T-helper 22 cell (primary cell): ENCODE measurements at places on chromosomes 6 and 20.

DNA sequence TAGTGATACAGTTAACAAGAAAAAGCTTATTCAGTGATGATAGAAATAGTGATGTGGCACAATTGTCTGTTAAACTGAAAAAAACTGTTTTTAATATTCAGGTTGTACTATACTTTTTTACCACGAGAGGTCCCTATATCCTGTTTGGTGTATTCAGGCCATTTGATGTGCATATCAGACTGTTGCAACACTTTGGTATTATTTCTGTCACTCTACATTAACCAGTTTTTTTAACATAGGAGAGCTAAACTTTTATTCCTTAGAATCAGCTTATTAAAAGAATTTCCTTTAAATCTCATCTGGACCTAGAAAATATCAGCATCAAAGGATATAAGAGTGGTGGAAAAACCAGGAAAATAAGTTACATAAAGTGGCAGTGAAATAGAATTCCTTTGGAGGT, 36.8 kb downstream of the TSPYL4 start:
- DNase-seq, result no peak

DNA sequence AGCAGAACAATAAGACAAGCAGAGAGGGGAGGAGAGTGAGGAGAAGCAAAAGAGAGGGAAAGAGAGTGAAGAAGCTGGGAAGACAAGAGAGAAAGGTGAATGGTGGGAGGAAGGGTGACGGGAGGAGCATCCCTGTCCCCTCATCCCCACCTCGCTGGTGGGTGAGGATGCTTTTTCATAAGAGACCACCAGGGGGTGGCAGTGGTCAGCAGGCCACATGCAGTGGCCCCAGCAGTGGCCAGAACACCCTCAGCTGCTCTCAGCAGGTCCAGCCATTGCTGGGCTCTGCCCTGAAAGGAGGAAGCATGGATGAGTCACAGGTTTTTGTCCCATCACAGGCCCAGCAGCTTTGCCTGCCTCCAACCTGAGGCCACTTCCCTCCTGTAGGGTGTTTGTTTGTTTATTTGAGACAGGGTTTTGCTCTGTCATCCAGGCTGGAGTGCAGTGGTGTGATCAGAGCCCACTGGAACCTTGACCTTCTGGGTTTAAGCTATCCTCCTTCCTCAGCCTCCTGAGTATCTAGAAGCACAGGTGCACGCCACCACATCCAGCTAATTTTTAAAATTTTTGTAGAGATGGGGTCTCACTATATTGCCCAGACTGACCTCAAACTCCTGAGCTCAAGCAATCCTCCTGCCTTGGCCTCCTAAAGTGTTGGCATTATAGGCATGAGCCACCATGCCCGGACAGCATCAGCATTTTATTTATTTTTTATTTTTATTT, 24.0 kb downstream of the FGD2 start:
- no peak for DNase-seq

GRCh38 chr6:63537201-63537958, 34.9 kb upstream of the LOC128125822 start:
- no peak for DNase-seq

DNA sequence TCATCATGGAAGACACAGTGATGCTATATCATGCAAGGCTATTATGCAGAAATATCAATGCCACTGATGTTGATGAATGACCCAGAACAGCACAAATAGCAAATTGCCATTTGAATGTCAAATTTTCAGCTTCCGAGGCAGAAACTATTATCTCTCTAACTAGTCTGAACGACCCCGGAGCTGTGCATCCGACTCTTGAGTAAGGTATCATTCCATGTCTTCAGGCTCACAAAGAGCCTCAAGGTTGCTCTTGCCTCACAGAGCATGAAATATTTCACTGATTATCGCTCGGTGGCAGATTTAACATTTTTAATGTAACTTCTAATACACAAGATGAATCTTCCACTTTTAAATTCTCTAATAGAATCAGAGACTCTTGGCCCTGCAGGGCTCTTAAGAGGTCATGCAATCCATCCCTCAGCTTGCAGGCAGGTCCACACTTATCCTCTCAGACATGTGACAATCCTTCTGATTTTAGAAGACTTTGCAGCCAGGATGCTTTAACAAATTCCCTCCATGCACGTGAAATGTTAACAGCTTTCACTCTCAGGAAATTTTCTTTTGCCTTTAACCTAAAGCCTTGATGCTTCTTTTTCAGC, 221.0 kb downstream of the FRK start:
- DNase-seq, result no peak

GRCh38 chr6:170287371-170287876, 3.5 kb downstream of the DLL1 start:
- no peak for DNase-seq

- no peak for DNase-seq
These were observed 4.5 kb downstream of the HINT3 start for GRCh38 chr6:125961117-125961516.

DNA sequence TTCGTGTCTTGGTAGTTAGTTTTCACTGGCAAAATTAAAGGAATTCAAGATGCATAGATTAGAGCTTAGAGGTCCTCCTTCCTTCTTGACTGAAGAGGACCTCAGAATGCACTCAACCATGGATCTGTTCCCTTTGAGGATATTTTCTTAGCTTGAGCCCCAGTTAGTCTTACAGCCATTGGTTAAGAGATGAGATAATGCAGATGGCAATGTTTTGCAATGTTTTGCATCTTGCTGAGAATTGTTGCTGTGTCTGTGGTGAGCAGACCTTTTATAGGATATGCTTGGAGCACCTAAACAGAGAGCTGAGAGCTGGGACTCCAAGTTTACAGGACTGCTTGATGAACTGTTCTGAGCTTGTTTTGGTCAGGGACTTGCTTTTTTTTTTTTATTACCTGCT, 107.5 kb downstream of the TMEM170B start:
- DNase-seq, result no peak

GRCh38 chr6:155432293-155432692, 23.3 kb downstream of the NOX3 start:
- DNase-seq, result no peak

DNA sequence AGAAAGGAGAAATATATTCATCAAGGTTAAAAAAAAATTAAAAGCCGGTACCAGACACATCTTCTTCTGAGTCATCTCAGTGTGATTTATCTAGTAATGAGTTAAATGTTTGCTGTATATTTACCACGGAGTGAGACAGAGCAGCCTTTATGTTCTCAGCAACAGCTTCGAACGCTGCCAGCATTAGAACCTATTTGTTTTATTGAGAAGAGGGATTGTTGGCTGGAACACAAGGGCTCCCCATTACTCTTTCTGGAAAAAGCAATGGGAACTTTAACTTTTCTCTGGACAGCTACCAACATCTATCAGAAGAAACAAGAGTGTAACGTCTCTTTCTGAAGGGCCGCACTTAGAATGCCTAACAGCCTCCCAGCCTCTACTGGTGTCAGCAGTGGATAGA, 105.3 kb upstream of the TAB2 start:
- no peak for DNase-seq

- DNase-seq, result no peak
These were observed 44.9 kb downstream of the TPD52L1 start for GRCh38 chr6:125198398-125198937.

DNA sequence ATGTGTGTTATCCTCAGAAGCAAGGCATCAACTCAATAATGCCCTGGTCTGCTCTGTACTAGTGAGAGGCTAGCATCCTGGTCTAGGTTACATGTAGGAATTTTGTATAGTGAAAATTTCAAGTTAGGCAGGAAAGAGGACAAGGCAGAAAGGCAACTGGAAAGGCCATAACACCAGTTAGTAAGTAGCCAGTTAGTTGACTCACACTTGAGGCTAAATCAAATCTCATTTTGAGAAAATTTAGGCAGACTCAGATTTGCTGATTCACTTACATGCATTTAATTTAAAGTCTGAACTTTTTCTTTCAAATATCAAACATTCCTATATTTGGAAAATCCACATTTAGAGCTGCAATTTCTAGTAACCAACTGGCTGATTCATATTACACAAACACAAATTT, 184.5 kb upstream of the TCF21 start:
- no peak for DNase-seq

GRCh38 chr20:50628332-50628731, 63.0 kb downstream of the RIPOR3 start:
- DNase-seq, result no peak

DNA sequence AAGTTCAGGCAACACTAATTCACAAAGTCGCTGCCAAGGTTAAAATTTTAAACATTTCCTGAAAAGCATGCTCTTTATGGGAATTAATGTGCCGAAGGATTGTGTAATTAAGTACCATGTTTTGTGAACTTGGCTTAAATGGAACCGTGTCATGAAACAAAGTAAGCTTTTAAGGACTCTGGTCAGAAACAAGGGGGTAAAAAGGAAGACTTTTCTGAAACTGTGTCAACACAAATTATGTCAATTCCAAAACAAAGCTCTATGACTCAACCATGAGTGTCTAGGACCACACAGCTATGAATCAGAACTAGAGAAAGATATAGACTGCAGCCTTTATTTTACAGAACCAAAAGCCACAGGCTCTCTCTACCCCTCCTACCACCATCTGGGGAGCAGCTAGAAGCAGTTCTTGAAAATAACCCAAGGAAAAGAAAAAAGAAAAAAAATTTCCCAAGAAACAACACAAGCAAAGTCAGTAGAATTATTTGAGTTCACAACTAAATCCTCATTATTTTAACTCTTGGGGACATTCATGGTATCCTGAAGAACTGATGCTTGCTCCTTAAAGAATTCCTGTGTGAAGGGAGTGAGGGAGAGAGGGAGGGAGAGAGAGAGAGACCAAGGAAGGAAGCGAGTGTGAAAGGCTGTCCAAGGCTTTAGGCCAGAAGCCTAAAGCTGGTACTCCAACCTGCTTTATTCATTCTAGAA, 81.9 kb downstream of the ZMYND8 start:
- no peak for DNase-seq
